ENCODE measurements at places on chromosomes 5 and 9.
A peak's percentile ranks its signal among the peaks of the same experiment; 100 is the strongest.

- peak; percentile 40 for DNase-seq
These were observed 19.0 kb upstream of the FER start for GRCh38 chr5:108728566-108729241.

- DNase-seq = no peak
These were observed 457.0 kb downstream of the PDE4D start for GRCh38 chr5:59436364-59437148.

GRCh38 chr5:139417214-139417613 lies 13.3 kb upstream of the SPATA24 start:
- DNase-seq = peak; percentile 95

- DNase-seq = no peak
These were observed 82.8 kb upstream of the MYO10 start for GRCh38 chr5:17018871-17019270.

GRCh38 chr9:134532084-134532483 lies 109.5 kb upstream of the COL5A1 start:
- DNase-seq = no peak

- DNase-seq = peak; percentile 10
These were observed 167.9 kb upstream of the GLRA1 start for GRCh38 chr5:152092580-152092979.

DNA sequence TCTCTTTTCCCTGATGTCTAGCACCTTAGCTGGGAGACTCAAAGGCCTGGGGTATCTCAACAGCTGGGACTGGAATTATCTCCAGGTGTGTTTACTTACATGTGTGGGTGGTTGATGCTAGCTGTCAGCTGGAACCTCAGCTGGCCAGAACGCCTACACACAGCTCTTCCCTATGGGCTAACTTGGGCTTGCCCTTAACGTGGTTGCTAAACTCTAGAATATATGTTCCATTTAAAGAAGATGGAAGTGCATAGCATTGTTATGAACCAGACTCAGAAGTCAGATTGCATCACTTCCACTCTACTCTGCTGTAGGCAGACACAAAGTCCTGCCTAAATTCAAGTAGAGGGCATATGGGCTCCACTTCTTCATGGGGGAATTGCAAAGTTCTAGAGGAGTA lies 29.3 kb downstream of the SGCD start:
- peak; percentile 18 for DNase-seq

DNA sequence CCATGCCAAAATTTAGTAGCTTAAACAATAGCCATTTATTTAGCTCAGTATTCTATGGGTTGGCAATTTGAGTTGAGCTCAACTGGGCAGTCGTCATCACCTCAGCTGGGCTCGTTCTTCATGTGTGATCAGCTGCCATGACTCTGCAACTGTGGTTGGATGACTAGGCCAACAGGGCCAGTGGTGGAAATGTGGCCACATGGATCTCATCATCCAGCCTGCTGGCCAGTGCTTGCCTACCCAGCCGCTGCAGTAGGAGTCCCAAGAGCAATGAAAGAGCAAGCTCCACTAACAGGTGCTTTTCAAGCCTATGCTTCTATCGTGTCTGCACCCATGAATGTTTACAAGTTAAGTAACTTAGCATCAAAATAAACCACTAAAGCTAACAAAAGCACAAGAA lies 158.0 kb downstream of the ATPSCKMT start:
- no peak for DNase-seq

GRCh38 chr5:6376974-6377520 lies 1.3 kb downstream of the MED10 start:
- no peak for DNase-seq

DNA sequence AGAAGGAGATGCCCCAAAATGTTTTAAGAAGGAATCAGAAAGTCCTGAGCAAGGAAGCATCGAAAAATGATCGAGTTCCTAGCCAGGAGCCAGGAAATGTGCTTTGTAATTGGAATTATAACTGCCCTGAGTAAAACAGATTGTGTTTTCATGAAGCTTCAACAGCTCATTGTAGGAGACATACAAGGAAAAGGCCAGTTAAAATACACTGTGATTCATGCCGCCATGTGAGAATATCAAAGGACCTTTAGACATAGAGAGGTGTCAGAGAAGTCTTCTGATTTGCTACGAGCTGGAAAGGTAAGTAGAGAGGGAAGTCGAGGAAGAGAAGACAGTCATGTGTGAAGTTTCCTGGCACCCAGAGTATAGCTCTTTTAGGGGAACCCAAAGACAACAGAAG lies 60.9 kb downstream of the NR3C1 start:
- DNase-seq = no peak

- DNase-seq = no peak
These were observed 9.6 kb upstream of the FCN2 start for GRCh38 chr9:134870746-134871662.

DNA sequence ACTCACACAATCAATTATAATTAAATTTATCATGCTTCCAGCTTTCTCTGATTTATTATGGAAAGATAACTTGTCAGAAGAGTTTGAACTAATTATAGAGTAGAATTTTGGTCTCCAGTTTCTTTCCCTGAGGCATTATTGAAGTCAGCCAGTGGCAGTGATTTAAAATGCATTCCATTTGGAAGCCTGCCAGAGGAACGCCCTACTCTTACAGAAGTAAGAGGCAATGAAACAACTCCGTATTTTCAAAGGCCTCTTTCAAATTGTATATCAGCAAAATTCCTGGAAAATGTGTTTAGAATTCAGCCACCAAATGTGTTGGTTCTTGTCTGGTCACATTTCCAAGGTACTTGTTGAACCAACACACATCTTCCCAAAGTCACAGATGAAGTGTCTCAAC lies 640.9 kb downstream of the SEMA5A start:
- DNase-seq = peak; percentile 5

DNA sequence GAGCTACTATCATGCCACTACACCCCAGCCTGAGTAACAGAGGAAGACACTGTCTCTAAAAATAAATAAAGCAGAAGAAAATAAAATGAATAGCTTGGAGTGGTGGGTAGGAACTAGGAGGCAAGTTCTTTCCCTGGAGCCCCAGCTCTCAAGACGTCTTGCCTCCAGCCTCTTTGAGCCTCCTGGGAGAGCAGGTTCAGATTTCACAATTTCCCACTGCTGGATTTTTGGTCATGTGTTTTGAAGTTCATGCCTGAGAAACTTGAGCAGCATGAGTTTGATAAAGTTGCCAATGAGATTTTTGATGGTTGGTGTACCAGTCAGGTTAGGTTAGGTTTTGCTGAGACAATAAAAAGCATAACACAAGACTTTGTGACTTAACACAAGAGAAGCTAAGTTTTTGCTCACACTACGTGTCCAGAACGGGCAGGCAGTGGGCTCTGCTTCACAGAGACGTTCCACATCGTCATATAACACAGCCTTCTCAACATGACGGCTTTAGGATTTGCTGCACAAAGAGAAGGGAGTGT lies 4.1 kb upstream of the CCDC69 start:
- DNase-seq = no peak

GRCh38 chr9:69731348-69731747 lies 28.5 kb downstream of the PTAR1 start:
- DNase-seq = no peak

GRCh38 chr5:38576442-38576841 lies 20.0 kb upstream of the LIFR start:
- no peak for DNase-seq

GRCh38 chr9:105330201-105330600 lies 85.8 kb downstream of the SLC44A1 start:
- DNase-seq = no peak

Measured in cardiac muscle cell (in vitro differentiated cells and primary cell).